Breast epithelium (tissue), 4 donors: ENCODE measurements at places on chromosomes 1 and 21. TPM values are rescaled to one million over a fixed set of nuclear protein-coding genes. Genes with fewer than 3 reads are reported as not detected.

GRCh38 chr1:6971699-6972098 lies 186.4 kb downstream of the CAMTA1 start:
- DNase-seq, result no peak

DNA sequence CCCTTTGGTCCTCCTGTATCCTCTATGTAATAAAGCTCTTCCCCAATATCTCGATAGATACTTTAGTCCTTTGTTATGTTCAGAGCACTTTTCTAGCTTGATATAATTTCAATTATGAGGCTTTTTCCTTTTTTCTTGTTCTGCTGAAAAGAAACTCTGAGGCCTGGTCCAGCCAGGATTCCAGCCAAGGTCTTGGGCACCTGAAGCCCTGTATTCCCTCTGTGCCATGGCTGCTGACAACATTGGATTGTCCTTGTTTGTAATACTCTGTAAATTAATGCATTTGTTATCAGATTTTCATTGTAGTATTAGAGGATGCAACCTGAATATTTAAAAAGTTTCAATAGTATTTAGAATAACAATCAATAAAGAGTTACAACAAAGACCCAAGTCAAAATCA lies 67.9 kb upstream of the ADAMTS5 start:
- DNase-seq, result no peak

DNA sequence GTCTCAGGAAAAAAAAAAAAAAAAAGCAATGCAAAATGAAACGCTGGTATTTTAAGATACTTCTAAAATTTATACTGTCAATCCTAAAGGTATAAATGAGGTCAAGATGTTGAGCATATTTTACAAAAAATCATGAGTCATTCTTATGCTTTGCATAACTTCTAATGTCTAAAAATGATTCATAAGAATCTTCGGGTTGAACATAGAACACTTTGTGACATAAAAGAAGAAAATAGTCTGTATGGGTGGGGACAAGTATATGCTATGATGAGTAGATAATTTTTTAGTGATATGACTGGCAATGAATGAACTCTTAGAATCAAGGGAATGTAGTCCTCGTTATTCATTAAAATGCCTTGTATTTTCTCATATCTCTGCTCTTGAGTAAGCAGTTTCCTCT lies 416.9 kb upstream of the USP24 start:
- DNase-seq, result no peak

DNA sequence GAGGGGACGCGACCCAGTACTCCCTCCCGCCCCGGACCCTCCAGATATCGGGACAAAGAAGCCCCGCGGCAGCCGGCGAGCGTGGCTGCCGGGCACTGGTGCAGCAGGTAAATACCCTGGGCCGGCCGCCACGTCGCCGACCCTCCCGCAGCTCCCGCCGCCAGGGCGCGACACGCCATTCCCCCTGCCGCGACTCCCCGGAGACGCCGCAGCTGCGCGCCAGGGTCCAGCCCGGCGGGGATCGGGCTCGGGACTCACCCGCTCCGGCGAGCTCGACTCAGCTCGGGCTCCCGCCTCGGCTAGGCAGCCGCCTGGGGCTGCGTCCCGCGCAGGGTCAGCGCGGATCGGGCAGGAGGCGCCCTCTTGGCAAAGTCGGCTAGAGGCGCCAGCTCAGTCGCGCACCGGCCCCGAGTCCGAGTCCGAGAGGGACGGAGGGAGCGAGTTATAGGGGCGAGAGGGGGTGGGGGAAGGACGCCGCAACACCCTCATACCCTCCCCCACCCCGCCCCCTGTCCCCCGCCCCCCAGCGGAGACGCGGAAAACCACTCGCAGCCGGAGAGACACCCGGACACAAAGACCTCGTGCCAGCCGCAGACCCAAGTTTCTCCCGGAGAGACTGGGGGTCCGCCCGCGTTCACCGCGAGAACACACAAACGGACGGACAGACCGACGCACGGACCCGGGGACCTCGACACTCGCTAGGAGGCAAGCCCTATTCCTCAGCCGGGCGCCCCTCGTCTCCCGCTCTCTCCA lies 985 bp downstream of the SYT6 start:
- no peak for DNase-seq

GRCh38 chr1:185267301-185267700 lies 49.7 kb downstream of the IVNS1ABP start:
- no peak for DNase-seq

DNA sequence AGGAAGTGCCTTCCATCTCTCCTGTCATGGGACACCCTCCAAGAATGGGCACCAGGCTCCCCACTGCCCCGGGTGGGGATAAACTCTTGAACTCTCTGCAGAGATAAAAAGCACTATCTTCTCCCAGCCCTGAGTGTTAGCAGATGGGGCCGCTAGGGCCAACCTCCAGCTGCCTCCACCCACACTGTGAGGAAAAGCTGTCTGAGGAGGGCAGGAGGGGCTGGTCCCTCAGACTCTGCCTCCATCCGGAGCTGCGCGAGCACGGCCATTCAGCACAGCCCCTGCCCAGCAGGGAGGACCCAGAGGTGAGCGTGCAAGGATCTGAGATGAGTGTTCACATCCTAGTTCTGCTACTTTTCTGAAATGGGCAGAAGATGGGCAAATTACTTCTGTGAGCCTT lies 51.8 kb upstream of the TRABD2B start:
- DNase-seq, result no peak

The AGO4 gene
- 22.4 TPM for total RNA-seq

The VWA5B1 gene
- total RNA-seq, result 0.29 TPM

The KRTAP10-7 gene
- not detected for total RNA-seq

The FCGR3A gene
- total RNA-seq, result 8.6 TPM

The ZFP69B gene
- total RNA-seq, result 2.6 TPM
